ENCODE measurements at places on chromosomes 7 and 10.

DNA sequence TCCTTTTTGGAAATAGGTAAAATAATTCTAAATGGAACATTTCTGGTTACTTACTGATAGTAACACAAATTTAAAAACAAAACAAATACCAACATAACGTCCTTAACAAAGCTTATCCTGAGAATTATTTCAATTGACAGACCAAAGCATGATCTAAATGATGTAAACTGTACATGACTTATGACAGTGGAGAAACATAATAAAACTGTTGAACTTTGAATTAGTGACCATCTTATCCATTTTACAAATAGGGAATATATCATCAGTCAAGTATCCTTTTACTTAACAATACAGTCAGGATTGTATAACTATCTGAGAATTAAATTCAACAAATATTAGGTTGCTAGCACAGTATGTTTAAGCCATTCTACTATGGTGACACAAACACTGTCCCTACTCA is 2.4 kb downstream of the IPMK start:
- DNase-seq: no peak

DNA sequence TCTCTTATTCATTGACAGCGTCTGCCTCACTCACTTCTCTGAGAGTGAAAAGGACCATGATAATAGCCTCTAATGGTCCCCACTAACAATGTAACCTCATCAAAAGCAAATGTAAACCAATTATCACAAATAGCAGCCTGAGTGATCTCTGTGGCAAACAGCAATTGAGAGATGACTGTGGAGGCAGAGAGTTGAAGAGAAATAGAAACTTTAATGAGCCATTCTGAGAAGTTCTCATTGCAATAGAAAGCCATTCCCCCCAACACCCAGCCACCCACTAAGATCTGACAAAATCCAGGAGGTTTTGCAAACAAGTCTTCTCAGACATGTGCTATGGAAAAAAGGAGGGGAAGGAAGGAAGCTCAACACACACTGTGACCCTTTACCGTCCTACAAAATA is 44.2 kb upstream of the RNF148 start:
- DNase-seq: no peak

DNA sequence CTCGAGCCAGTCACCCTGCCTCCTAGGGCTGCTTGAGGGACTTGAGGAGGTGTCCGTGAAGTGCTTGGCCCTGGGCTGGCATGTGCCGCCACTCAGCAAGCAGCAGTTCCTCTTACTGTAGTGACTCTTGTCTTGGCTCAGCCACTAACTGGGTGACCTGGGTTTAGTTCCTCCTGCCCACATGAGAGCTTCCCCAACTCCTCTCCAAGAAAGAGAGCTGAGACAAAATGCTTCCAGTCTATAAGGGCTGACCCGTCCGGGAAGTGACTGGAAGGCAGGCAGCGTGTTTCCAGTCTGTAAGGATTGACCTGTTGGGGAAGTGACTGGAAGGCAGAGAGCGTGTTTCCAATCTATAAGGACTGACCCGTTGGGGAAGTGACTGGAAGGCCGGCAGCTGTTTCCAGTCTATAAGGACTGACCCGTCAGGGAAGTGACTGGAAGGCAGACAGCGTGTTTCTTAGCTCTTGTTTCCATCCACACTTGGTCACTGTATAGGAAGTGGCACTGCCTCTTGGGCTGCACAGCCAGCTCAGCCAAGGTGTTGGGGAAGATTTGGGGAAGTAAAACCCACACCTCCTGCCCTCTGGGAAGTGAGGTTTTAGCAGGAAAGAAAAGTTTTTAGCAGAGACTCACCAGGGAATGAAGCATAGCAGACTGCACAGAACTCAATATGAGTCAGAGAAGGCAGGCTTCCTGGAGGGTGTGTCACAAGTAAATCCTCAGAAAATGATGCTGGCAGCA is 53.3 kb upstream of the PPIF start:
- DNase-seq: no peak

DNA sequence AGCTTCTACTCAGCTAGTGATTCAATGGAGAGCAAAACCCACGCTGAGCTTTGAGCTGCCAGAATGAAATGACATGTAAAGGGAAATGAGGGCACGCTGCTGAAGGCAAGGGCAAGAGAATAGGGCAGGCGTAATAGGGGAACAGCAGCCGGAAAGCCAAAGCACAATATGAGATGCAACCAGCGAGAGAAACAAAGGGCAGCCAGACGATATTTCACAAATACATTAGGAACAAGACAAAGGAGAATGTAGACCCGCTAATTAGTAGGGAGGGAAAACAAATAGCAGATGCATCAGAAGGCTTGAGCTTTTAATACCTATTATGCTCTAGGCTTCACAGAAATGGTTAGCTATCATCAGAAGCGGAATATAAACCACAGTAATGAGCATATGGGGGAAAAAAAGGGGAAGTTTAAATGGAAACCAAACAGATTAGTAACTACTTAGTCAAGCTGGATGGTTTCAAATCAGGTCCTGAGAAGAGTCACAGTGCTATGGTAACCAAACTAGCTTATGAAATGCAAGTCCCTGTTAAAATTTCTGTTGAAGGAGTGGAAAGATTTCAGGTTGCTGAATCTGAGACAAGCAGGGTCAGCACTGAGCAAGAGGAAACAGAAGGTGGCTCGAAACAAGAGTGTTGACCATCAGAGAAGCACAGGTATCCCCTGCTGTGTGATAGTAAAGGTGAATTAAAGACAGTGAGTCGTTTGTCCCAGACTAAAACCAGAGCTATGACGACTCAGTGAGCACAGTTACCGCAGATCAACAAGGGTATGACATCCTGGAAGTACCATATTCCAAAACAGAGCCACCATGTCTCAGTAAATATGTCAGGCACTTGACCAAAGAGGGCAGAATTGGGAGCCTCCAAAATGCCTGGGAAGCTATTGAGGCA is 496.9 kb upstream of the CELF2 start:
- no peak for DNase-seq

DNA sequence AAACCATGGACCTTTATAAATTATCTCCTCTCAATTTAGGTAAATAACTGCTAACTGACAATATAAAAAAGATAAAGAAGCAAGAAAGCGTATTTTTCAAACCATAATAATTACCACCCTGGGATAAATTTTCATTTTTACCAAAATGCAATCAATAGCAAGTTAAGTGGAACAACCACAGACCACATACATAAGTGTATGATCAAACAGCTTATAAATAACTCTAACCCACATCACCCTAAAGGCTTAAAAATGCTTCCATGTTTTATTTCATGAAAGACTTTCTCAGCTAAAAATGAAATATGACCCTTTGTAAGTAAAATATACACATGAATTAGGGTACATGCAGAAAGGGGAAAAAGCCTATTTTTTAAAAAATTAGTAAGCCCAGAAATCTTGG is 156.5 kb downstream of the SGMS1 start:
- DNase-seq: no peak

- no peak for DNase-seq
These were observed 9.2 kb downstream of the ZNF800 start for GRCh38 chr7:127383123-127383835.

GRCh38 chr7:26525398-26526264 is 234.0 kb downstream of the SNX10 start:
- no peak for DNase-seq

GRCh38 chr10:122407375-122408125 is 33.0 kb downstream of the PLEKHA1 start:
- peak; percentile 10 for DNase-seq

GRCh38 chr7:25951414-25952260 is 200.4 kb upstream of the NFE2L3 start:
- DNase-seq: no peak

GRCh38 chr7:20738518-20739481 is 47.9 kb downstream of the SP8 start:
- no peak for DNase-seq

DNA sequence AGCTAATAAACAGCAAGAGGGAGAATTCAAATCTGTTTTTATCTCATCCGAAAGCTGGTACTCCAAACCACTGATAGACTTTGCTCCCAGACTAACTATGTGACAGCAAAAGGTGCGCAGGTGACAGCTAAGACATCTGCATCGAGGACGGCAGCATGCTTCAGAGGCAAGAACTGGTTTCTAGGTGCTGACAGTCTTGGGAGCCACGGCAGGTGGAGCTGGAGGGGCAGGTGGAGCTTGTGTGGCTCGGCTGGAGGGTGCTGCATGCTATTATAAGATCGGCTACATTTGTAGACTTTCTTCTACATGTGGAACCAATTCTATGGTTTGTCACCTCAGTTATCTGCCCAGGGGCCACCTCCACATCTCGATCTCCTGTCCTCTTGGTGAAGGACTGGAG is 21.8 kb upstream of the MMP21 start:
- no peak for DNase-seq

- DNase-seq: no peak
These were observed 79.6 kb upstream of the MTPN start for GRCh38 chr7:136056651-136057231.

GRCh38 chr7:44128721-44129582 is 5.6 kb upstream of the POLD2 start:
- no peak for DNase-seq

- DNase-seq: no peak
These were observed 29.7 kb downstream of the ZC3HAV1 start for GRCh38 chr7:139079861-139080260.

DNA sequence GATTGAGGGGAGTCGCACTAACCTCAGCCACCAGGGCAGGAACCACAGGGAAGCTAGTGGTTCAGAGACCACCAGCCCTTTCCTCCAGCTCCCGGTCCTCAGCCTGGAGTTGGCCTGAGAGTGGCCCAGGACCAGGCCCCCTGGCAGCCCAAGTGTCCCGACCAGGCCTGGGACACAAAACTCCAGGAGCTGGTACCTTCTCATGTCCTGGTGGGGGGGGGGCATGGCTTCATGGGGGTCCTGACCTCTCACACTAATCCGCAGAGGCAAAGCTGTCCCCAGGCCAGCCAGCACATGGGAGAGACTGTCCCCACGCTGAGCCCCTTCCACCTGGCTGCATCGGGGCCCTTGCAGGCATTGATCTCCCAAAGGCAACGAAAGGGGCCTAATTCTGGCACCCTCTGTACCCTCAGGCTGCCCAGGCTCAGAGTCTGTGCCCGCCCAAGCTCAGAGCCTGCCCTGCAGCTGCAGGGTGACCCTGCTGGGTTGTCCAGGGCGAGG is 28.2 kb downstream of the GPRIN2 start:
- no peak for DNase-seq

GRCh38 chr10:13340068-13340467 is 8.0 kb downstream of the SEPHS1 start:
- DNase-seq: no peak

- no peak for DNase-seq
These were observed 39.8 kb upstream of the EPC1 start for GRCh38 chr10:32386623-32387260.

GRCh38 chr10:62005687-62006086 is 104.2 kb downstream of the ARID5B start:
- no peak for DNase-seq

GRCh38 chr10:104430360-104430759 is 76.7 kb downstream of the CFAP58 start:
- DNase-seq: no peak

GRCh38 chr10:48429309-48429708 is 122.8 kb downstream of the MAPK8 start:
- no peak for DNase-seq

- DNase-seq: no peak
These were observed 114.2 kb upstream of the GPR22 start for GRCh38 chr7:107355616-107356015.

DNA sequence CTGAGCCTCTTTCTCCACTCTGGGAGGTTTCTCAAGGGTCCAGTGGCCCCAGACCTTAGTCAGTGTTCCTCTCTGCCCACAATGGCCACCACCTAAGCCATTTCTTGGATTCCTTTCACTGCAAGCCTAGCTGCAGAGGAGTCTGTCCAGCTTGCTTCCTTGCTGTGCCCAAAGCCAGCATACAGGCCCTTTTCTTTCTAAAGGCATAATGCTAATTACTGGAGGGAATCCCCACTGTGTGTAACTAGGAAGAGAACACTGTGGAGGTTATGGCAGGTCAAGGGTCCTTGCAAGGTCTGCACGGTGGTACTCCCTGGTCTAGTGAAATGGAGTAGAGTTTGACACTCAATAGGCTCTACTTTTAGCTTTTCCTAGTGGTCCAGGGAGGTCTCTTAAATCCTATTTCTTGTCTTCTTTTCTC is 70.4 kb upstream of the CC2D2B start:
- no peak for DNase-seq

- no peak for DNase-seq
These were observed 31.3 kb upstream of the IL15RA start for GRCh38 chr10:6008497-6009142.

- DNase-seq: no peak
These were observed 1071.1 kb downstream of the XPNPEP1 start for GRCh38 chr10:108852211-108852610.

DNA sequence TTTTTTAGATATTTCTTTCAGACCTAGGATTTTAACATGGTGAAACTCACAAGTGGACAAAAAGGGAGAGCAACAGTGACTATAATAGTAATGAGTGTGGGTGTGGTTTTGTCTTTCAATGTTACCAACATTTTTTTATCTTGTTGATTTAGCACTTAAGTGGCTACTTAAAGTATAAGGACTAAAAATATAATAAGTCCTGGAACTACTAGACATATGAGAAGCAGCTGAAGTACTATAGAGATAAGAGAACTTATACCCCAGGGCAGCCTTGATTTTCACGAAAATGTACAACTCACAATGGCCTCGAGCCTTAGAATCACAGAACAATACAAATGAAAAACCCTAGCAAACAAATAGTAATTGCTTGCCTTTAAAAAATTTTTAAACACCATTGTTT is 1151.8 kb downstream of the TYW1 start:
- no peak for DNase-seq

DNA sequence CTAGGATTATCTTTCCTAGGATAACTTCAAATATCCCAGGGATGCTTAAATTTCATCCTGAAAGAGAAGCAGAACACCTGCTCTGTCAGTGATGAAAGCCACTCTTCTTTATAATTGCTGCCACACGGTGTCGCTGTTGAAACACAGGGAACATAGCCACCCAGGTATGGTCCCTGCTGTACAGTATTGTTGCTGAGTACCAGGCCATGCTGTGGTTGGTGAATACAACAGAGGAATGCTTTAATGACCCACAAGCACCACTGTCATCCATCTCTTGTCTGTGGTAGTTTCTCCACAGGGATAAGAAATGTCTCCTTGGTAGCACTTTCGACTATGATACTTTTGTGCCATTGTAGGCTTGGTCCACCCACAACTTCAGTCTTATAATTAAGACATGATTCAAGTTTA is 70.6 kb upstream of the STARD3NL start:
- peak; percentile 41 for DNase-seq

DNA sequence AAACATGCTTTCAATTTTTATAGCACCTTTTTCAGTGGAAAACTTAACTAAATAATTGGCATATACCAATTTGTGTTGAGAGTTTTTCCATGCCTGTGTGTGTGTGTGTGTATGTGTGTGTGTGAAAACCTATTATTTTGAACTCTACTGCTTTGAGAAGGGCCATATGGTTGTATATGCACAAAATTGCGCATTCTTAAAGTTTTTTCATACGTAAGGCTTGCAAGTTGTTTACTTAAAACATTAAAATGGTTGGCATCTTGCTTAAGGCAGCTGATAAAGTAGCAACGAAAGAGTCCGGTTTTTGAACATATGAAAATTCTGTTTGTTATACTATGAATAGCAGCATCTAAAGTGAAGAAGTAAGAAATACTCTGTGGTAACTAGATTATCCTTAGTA is 84.1 kb downstream of the HDAC9 start:
- DNase-seq: no peak
